ENCODE measurements at places on chromosomes 3 and 15.

- DNase-seq, result no peak
Observed at GRCh38 chr3:127739347-127740135, 66.8 kb downstream of the ABTB1 start.

DNA sequence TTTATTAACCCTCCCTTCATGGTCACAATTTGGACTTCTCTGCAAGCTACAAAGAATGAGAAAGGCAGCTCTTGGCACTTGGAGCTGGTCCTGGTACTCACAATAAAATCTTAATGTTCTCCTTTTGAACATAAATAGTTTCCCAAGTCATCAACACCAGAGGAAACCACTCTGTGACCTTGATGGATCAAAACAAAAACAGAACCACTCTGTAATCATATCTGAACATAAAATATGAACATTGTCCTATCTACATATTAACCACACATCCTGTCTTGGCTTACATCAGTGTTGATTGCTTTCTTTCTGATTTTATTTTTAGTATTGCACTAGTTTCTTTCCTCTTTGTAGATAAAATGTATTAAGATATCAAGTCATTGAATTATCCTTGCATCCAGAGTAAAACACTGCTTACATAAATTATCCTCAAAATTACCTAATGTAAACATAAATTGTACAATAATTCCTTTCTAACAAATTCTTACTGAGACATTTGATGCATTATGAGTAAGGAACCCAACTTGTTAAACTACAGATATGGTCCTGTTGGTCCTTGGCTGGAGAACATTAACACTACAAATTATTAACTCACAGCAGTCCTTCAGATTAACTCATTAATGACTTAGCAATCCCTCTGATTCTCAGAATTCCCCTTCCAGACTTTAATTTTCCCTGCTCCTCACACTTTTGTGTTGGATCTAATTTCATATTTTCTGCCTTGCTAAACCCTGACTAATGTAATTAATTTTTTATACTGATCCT, 860.5 kb downstream of the DIPK2A start:
- no peak for DNase-seq

GRCh38 chr3:81299481-81299880, 462.0 kb downstream of the GBE1 start:
- no peak for DNase-seq

DNA sequence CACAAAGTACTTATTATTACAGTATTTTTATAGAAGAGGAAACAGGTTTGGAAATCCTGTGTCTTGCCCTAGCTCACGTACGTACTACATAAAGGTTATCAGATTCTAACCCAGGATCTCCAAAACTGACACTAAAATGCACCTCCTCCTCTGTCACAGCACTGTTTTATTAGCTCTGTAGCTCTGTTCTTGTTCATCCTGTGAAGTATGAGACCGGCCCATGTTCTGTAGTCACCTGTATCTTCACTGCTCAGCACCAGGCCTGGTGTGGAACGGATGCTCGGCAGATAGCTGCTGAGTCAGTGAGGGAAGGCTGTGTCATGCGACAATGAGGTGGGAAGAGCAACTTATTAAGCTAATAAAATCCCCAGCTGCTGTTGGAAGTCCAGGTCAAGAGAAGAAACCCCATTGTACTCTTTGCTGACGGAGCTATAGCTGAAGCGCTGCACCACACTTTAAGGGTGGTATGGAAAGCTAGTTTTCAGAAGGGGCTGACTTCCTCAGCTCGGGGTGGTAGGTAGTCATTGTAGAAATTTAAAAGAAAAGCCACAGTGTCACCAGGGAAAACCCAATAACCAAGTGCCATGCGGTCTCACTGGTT, 22.8 kb downstream of the BCL2A1 start:
- DNase-seq, result no peak

- DNase-seq, result no peak
Observed at GRCh38 chr3:65006300-65006739, 318.5 kb upstream of the ADAMTS9 start.

GRCh38 chr3:51712038-51712420, 5.2 kb downstream of the GRM2 start:
- no peak for DNase-seq

DNA sequence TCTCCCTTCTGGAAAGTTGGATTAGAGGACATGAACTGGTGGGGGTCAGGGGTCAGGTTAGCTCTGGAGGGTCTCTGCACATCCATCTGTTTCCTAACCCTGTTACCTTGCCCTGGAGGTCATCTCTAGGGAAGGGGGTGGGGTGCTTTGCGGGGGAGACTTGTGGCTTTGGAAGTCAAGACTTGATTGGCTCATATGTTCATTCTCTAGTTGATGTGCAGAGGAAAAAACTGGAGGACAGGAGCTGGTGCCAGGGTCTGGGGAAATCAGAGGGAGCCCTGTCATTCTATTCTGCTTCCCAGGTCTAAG, 42.9 kb upstream of the ROPN1 start:
- DNase-seq, result no peak
